ENCODE measurements at places on chromosomes 5 and 9.

DNA sequence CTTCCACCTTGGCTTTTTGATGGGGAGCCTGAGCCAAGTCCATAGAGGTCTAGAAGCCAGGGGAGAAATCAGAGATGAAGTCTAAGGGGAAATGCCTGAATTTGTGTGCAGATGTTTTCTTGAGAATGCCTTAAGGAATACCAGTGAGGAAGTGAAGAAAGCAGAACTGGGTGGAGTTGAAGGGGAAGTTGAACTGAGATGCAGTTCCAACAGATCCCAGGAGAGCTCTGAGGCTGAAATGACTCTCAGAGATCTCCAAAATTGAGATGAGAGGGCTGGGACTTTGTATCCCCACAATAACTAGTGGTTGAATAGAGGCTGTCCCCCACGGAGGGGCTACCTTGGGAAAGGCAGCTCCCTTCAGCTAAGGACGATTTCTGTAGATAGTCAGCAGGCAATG, 197.1 kb downstream of the ZNF462 start:
- DNase-seq, result no peak

DNA sequence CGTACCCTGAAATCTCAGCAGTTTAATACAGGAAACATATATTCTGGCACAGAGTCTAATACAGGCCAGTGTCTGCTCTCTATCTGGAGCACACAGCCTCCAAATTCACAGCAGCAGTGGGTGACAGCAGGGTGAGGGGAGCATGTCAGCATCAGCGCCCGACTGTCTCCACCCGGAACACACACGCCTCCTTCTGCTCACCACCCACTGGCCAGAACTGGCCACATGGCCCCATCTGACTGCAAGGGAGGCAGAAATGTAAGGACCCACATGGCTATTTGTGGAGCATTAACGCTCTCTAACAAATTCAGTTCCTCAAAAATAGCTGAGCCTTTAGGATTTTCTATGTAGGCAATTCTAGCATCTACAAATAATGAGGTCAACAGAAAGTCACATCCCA, 24.6 kb downstream of the UBE2QL1 start:
- DNase-seq, result no peak

GRCh38 chr5:81708889-81709288, 42.0 kb downstream of the SSBP2 start:
- no peak for DNase-seq

DNA sequence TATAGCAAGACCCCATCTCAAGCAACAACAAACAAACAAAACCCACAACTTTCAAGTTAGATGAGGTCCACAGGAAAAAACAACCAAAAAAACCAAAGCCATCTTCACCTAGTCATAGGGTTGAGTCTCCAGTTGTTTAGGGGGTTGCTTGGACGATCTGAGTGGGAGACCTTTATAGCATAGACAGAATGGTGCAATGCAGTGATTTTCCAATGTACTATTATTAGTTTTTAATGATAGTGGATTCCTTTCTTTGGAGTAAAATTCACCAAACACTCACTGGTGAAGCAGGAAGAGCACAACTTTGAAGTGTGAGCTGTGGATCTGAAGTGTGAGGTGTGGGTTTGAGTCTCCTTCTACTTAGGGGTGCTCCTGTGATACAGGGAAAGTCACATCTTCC, 67.0 kb upstream of the KLF9 start:
- no peak for DNase-seq

DNA sequence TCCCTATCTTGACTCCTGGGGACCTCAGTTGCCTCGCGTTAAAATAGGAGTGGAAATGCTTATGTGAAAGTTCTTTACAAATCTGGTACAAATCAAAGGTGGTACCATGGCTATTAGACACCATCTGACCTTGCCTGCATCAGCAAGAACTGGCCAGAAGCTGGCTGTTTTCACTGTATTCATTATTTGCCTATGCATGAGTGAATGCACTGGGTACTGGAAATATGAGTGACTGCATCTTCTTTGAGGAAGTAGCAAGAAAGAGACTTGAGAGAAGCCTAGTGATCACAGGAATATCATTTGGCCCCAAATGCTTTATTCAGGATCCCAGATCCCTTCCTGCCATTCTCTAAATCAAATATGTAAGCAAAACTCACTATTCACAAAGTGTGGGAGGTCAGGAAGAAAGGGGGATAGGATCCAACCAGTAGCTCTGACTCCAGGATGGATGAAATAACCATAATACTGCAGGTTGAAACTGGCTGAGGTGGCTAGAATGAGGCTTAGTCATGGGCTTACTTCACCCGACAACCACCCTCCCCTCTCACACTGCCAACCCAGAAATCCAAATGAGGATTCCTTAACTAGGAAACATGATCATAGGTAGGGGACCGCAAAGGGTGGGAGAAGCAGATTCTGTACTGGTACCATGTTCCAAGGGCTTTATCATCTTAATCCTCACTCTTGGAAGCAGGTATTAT, 56.7 kb downstream of the FAM114A2 start:
- DNase-seq, result no peak

DNA sequence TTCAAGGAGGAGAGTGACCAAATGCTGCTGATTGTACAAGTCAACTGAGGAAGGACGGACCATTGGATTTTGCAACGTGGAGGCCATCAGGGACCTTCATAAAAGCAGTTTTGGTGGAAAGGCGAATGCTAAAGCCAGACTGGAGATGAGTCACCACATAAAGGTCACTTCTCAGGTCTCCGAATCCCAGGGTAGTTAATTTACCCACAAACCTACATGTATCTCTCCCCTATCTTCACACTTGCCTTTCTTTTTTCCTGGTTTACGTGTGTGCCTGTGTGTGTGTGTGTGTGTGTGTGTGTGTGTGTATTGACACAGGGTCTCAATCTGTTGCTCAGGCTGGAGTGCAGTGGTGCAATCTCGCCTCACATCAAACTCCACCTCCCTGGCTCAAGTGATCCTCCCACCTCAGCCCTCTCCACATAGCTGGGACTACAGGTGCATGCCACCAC, 4.6 kb upstream of the CTNNA1 start:
- DNase-seq, result no peak

Data from GF-D8 (cell line).